ENCODE measurements at places on chromosomes 5 and 9.

- DNase-seq, result no peak
These were observed 235.7 kb upstream of the ADAMTSL1 start for GRCh38 chr9:18238254-18238653.

DNA sequence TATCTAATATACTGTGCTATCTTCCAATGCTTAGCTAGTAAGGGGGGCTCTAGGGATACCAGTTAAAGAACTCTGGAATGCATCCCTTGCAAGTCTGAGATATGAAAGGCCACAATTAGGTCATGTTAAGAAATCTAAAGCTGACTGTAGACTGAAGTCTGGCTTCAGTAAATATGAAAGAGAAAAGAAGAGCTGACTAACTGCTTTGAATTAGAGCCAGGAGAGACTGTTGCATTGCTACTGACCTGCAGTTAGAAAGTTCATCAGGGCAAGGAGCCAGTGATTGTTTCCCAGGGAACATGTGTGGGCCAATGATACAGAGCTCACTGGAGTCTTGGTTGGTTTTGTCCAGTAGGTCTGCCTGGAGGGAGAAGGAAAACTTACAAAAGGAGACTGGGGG is 472.1 kb upstream of the TNC start:
- no peak for DNase-seq

DNA sequence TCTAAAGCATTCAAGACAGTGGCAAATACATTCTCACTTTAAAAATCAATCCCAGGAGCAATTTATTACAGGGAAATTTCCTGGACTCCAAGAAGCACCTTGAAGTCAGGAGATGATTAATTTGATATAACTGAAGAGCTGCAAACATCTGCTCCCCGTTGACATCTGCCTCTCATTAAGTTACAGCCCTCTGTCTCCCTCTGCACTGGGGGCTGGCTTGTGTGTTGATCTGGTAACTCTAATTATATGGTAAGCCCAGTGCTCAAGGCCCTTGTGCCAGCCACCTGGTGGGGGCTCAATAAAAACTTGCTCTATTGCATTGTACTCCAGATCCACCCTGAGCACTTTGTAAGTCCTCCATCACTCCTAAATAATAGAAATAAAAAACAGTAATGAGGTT is 131.1 kb upstream of the ZNF462 start:
- no peak for DNase-seq

- no peak for DNase-seq
These were observed 23.1 kb upstream of the ERCC6L2 start for GRCh38 chr9:95852059-95853032.

Data from right hindlimb (tissue), 1 donor.